ENCODE measurements at places on chromosomes 5 and 9. TPM values are rescaled to one million over a fixed set of nuclear protein-coding genes. Genes with fewer than 3 reads are reported as not detected.

The PALM2AKAP2 gene
- 3.7 TPM for total RNA-seq

The OLFML2A gene
- 2.4 TPM for total RNA-seq

The CDH10 gene
- total RNA-seq = not detected

The POU5F2 gene
- not detected for total RNA-seq

The ZNF883 gene
- total RNA-seq = 8.1 TPM

Measured in M059J (cell line).